ENCODE measurements at places on chromosomes 2 and 18.

GRCh38 chr2:9274701-9275343 is 68.2 kb downstream of the ASAP2 start:
- no peak for DNase-seq

DNA sequence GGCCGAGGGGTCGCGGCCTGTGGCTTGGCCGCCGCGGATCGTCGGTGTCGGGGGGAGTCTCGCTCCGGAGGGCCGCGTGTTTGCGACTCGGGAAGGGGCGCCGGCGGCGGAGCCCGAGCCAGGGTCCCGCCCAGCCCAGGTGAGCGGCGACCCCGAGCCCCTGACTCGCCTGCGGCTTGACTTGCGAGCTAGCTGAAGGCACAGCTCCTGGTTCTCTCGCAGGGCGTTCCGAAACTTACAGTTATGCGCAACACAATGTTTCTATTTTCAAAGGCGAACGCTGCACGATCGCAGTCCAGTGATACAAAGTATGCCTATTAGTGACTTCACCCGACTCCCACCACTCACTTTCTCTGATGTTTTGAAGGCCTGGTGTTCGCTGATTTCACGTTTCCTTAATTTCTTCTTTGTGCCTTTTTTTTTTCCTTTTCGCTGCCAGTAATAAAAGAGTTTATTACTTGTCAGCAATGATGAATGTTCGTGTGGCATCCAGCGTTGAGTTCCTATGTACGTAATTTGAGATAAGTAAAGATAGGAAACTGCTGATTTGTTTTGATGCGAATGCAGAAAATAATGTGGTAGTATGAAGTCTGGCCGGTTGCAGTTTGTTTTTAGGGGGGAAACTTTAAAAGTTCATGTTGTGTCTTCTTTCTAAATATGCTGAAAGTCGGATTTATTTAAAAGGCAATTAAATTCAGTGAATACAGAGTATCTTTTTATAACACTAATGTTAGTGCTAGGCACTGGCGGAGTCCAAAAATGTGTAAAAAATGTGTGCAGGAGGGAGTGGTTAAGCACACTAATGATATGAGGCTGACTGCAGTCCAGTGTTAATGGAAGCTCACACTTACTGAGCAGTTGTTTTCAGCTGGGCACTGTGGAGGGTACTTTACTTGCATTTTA is 706 bp downstream of the UBXN2A start:
- no peak for DNase-seq

- no peak for DNase-seq
These were observed 575.5 kb downstream of the LRRTM4 start for GRCh38 chr2:76946631-76947145.

DNA sequence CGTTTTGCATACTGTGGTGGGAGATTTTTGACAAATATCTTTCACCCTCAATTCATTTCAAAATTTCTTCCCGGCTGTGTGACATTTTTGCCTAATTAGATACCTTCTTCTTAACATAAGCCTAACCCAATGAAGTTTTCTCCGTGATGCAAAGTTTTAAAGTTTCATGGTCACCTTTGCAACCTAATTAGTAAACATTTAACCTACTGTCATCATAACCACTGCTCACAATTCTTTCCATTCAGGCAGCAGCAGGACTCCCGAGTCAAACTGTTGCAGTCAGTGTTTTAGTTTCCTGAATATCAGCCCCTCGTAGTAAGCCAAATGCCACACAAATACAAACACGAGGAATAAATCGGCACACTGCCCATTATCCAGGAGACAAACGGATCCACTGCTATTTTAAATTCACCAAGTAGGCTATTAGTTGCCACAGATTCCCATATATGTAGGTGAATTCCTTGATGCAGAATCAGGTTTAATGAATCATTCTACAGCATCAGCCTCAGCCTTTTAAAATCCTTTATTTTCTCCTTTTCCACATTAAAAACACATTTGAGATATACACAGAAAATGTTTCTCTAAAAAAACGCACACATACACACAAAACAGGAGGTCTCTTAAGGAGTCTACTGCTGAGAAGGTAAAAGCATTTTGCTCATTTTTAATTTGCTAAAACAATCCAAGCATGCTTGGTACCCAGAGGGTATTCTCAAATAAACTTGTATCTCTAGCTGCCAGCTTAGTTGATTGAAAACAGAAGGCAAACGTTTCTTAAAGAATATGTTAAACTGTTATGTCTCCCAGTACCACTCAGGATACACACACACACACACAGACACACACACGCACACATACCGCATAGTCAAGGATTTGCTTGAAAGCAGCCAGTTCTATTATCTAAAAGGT is 106.5 kb upstream of the KCTD1 start:
- no peak for DNase-seq

DNA sequence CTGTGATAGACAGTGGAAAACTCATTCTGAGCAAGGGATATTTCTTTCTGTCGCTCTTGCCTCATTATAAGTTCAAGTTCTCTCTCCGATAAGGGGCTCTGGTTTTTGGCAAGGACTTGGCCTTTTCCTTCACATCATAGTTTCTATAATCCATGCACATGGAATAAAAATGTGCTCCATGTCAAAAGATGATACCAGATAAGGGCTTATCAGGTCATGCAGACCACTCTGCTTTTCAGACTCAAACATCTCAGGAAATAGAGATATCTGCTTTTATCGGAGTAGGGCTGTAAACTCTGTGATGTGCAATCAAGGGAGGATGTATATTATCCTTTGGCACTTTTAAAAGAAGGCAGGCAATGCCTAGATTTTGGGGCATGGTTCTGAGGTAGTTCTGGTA is 45.0 kb upstream of the DARS1 start:
- no peak for DNase-seq

DNA sequence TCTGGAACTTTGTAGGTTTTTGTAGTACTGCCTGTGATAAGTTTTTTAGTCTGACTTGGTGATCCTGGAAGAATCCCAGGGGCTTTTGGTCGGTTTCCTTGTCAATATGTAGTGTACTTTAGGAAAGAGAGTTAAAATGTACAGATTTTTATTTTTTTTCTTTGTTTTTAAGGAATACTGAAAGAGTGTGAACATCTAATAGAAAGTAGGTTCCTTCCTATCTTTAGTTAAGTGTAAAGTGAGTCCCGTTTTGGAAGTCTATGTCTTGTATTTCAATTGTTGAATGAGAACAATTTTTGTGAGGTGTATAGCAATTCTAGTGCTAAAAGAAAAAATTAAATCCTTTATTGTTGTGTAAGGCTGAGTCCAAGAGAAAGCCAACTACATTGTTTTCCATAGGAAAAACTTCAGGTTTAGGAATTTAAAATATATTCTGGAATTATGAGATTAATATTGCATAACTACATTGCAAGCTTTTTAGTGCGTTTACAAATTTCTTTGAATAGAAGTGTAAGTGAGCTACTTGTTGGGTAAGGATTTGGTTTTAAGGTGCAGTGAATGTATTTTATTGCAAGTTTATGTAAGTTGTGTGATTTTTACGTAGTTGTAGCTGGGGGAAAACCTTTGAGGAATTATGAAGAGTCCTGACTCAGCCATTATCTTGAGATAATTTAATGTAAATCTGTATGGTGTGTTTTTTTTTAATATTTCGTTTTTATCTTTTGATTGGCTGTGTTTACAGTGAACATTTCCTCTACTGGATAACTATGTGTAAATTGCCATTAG is 1.7 kb downstream of the VAPA start:
- DNase-seq, result no peak

- DNase-seq, result no peak
These were observed 2.6 kb upstream of the WDFY1 start for GRCh38 chr2:223947711-223948205.

DNA sequence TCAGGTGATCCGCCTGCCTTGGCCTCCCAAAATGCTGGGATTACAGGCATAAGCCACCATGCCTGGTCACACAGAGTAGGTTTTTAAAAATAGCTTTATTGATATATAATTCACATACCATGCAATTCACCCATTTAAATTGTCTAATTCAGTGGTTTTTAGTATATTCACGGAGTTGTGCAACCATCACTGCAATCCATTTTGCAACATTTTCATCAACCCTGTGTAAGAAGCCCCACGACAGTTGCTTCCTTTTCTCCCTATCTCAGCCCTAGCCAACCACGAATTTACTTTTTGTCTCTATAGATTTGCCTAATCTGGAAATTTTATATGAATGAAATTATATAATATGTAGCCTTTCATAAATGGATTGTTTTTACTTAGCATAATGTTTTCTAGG is 266.4 kb downstream of the NAPG start:
- DNase-seq, result no peak

DNA sequence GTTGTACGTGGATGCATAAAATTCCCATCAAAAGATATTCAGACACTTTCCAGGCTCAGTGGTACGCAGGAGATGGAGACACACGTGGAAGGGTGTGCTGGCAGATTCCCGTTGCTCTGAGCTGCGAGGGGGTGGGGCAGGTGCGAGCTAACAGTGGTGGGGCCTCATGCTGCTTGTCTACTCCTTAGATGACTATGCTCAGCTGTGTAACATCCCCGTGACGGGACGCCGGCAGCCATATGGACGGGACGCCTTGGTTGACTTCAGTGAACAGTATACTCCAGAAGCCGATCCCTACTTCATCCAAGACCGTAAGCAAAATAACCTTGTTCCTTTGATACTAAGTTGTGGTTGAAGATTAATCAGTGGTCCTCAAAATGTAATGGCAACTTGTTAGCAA is 87.5 kb upstream of the RASGRP3 start:
- DNase-seq, result no peak

GRCh38 chr2:67993329-67993728 is 69.5 kb downstream of the C1D start:
- DNase-seq, result no peak

DNA sequence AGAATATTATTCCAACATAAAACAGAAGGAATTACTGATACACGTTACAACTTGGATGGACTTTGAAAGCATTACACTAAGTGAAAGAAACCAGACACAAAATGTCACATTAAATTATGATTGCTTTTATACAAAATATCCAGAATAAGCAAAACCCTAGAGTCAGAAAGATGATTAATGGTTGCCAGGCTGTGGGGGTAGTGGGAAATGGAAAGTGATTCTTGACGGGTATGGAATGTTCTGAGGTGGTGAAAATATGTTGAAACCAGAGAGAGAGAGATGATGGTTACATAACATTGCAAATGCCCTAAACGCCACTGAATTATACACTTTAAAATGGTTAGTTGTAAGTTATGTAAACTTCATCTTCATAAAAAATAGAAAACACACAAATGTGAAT is 1057.2 kb upstream of the TMEFF2 start:
- no peak for DNase-seq

GRCh38 chr2:175166216-175166824 is 1.7 kb downstream of the ATF2 start:
- no peak for DNase-seq

GRCh38 chr2:168589236-168590211 is 133.5 kb downstream of the CERS6 start:
- no peak for DNase-seq

DNA sequence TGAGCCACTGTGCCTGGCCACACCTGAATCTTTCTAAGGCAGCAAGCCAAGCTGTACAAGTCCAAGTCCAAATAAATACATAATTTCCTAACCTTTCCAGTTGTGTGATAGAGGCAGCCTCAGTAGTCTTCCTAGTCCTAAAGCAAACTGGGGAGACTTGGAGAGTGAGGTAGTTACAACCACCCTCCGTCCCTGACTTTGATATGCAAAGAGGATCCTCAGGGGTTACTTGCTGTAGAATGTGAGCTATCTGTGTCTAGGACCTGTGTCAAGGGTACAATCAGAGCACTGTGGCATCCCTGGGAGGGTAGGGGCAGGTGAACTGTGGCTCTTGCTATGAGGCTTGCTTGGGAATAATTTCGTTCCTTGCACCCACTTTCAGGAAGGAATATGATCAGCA is 28.3 kb upstream of the KCNG3 start:
- no peak for DNase-seq

- DNase-seq, result no peak
These were observed 344 bp upstream of the MRPL33 start for GRCh38 chr2:27771202-27771547.

DNA sequence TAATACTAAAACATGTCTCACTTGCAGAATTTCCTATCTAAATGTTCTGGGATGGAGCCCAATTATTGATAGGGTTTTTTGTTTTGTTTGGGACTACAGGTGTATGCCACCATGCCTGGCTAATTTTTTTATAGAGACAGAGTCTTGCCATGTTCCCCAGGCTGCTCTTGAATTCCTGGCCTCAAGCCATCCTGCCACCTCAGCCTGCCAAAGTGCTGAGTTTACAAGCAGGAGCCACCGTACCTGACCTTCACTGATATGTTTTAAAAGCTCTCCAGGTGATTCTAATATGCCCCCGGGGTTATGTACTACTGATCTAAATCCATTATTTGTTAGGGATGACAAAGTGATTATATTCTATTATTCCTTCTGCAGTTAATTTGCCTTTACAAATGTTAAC is 2.2 kb downstream of the ELAC1 start:
- DNase-seq, result no peak

DNA sequence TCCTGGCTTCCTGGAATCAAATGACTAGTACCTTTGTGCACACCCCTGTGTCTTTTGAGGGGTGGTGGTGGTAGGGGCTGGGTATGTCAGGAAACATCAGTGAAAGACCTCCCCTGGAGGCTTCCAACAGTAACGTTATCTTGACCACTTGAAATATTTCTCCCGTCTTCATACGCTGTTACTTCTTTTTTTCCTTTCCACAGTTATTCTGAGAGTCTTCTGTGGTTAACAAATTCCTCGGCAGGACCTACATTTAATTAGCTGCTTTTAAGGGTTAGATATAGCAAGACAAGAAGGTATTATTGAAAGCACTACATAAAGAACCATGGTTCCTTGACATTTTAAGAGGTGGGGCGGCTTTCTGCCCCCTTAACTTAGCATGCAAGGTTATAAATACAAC is 34.6 kb downstream of the UGP2 start:
- DNase-seq, result no peak

DNA sequence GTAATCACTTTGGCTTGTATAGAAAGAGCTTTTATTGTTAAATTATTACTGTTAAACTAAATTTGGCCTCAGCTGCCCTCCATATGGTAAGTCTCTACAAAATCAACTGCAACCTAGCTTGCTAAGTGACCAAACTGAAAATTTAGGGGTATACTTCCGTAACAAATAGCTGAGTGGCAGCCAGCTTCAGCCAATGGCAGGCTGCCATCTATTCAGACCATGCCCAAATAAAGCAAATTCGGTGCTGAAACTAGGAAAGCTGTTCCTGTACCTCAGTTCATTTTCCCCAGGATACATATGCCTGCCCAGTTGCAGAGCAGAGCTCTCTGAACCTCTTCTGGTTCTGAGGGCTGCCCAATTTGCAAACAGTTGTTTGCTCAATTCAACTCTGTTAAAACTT is 94.8 kb downstream of the EML6 start:
- no peak for DNase-seq

GRCh38 chr2:199485732-199486335 is 28.1 kb upstream of the SATB2 start:
- DNase-seq, result no peak

DNA sequence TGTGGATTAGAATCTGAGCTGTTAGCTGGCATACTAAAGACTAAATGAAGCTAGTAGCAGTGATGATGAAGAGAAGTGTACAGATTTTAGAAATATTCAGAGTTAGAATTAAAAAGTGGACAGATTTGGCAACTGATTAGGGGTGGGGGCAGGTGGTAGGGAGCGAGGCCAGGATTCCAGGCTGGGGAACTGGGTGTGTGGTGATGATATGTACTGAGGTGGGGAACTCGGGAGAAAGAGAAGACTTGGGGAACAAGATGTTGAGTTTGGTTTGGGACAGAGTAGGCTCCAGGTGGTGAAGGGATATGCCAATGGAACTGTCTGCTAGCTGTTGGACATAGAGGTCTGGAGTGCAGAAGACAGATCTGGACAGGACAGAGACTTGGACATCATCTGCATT is 9.2 kb upstream of the CYP26B1 start:
- no peak for DNase-seq

- no peak for DNase-seq
These were observed 80.3 kb downstream of the MAPRE2 start for GRCh38 chr18:35121531-35121930.

GRCh38 chr2:30394096-30394495 is 53.0 kb upstream of the LCLAT1 start:
- DNase-seq, result no peak

All from CD8-positive, alpha-beta memory T cell (primary cell).